Stimulated activated CD8-positive, alpha-beta memory T cell treated with anti-CD3 and anti-CD28 coated beads, Interleukin-7, amount 100 ng/mL, for 1 hour (primary cell): ENCODE measurements at places on chromosomes 11 and 22.

GRCh38 chr11:12359761-12360160 is 17.6 kb upstream of the PARVA start:
- DNase-seq = no peak

DNA sequence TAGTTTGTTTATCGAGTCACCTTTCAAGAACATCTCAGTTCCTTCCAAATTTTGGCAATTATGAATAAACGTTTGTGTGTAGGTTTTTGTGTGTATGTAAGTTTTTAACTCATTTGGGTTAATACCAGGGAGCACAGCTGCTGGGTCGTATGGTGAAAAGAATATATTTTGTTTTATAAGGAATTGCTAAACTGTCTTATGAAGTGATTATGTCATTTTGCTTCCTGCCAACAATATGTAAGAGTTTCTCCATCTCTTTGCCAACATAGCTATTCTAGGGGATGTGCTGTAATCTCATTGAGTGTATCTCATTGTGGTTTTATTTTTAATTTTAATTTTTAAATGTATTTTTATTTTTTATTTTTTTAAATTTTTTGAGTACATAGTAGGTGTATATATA is 27.3 kb downstream of the BCL2L13 start:
- no peak for DNase-seq

- DNase-seq = no peak
Observed at GRCh38 chr22:26487996-26488395, 4.3 kb downstream of the SRRD start.

DNA sequence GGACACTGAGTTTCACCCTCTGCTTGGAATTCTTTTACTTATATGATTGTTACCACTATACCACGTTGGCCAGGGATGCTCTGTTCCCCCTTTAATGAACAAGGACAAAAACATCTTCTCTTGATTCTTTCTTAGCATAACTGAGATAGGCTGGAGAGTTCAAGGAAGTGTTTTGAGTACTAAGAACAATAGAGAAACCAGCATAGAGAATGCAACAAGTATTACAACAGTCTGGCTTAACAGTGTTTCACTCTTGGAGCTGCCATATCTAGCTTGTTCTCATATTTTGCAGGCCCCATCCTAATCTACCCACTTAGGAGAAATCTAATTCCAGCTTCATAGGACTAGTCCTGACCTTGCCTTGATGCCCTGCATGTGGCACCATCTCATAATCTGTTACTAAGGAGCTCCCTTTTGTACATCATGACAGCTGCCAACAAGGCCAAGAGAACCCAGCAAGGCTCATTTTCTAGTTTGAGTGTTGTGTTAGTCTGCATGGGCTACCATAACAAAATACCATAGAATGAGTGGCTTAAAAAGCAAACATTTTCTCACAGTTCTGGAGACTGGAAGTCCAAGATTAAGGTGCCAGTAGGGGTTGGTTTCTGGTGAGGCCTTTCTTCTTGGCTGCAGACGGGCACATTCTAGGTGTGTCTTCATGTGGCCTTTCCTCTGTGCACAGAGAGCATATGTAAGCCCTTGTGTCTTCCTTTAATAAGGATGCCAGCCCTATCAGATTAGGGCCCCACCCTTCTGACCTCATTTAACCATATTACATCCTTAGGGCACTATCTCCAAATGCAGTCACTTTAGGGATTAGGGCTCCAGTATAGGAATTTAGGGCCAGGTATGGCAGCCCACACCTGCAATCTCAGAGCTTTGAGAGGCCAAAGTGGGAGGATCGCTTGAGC is 37.8 kb downstream of the PACS1 start:
- DNase-seq = no peak

- no peak for DNase-seq
Observed at GRCh38 chr11:133579165-133580031, 47.1 kb upstream of the OPCML start.

- no peak for DNase-seq
Observed at GRCh38 chr11:124644426-124645280, 22.0 kb downstream of the TBRG1 start.

GRCh38 chr11:101435408-101435973 is 148.3 kb downstream of the TRPC6 start:
- DNase-seq = no peak

GRCh38 chr11:9330387-9331384 is 16.3 kb upstream of the TMEM41B start:
- no peak for DNase-seq

DNA sequence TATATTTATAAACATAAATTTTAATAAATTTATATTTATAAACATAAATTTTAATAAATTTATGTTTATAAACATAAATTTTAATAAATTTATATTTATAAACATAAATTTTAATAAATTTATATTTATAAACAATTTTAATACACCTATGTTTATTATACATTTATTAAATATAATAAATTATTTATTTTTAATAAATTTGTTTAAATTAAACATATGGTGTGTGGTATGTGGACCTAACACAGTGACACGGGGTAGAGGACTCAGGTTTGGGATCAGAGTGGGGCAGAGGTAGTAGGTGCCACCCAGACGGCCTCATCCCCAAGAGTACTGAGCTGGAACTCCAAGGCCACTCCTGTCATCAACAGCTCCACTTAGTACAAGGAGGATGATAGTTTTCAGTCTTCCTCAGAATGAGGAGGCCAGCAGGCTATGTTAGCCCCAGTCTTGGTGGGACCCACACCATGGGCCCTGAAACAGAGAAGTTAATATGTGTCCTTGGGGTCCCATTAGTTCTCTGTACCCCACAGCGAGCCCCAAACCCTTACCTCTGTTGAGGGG is 46.7 kb upstream of the BID start:
- no peak for DNase-seq

- DNase-seq = no peak
Observed at GRCh38 chr11:76670485-76671236, at the start of gene LRRC32. LRRC32 (minus strand) TSS chr11:76670747; CDS start chr11:76665954, 4,793 bp downstream.

DNA sequence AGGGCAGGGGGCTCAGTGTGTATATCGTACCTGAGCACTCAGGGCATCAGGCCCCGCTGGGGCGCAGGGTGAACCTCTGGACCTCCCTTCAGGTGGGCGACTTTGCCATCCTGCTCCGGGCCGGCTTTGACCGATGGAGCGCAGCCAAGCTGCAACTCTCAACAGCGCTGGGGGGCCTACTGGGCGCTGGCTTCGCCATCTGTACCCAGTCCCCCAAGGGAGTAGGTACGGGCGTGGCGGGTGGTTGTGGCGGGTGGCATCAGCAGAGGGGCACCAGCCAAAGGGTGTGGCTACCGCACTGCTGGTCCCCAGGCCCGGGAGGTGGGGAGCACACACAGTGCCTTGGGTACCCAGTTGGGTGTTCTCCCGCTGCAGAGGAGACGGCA is 6.3 kb downstream of the SLC39A13 start:
- DNase-seq = no peak

GRCh38 chr22:39313258-39314001 is 6.0 kb downstream of the RPL3 start:
- DNase-seq = no peak

- DNase-seq = no peak
Observed at GRCh38 chr11:69153661-69154060, 2.1 kb upstream of the SMIM38 start.

GRCh38 chr11:67490727-67491065 is 7.9 kb downstream of the AIP start:
- no peak for DNase-seq

DNA sequence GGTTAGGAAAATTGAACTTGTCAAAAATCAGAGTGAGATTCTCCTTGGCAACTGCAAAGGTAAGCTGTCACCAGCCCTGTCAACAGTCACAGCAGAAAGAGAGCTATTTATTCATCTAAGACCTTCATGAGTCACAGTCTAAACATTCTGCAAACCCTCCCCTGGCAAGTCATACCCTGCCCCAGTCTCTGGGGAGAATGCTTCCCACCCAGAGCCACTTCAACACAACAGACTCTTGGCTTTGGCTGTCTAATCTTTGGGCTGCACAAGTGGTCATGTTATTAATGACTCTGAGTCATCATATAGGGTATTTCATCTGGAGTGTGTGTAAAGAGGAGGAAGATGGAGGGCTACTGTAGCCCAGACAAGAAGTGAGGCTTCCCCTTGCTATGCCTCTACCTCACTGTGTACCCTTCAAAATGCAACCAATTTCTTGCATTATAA is 153.4 kb downstream of the CCDC34 start:
- DNase-seq = no peak

GRCh38 chr22:44368611-44369292 is 56.0 kb upstream of the SHISAL1 start:
- DNase-seq = no peak

- no peak for DNase-seq
Observed at GRCh38 chr11:14914536-14914935, 22.5 kb upstream of the CYP2R1 start.
